Activated CD4-positive, alpha-beta T cell treated with anti-CD3 and anti-CD28 coated beads for 36 hours (primary cell): ENCODE measurements at places on chromosomes 2 and 18. TPM values are rescaled to one million over a fixed set of nuclear protein-coding genes. Genes with fewer than 3 reads are reported as not detected.

DNA sequence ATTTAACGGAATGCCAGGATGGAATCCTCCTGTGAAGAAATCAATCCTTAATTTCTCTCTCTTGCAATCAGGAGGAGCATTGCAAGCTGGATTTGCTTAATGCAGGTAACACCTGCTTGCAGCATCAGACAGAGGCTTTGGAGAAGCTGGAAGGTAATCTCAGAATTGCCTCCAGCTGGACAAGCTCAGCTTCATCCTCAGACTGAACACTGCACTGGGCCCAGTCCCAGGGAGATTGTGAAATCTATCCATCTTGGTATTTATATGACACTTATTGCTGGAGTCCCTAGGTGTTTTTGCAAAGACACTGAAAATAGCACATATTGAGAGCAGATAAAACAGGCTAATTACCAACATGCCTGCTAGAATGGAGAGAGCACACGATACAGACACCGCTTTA lies 179.4 kb upstream of the SESTD1 start:
- no peak overlapping the region for H3K4me3 ChIP-seq
- no peaks in the 10 kb centered on the region for H3K36me3 ChIP-seq
- H3K4me1 ChIP-seq: no peaks in the 10 kb centered on the region

LBX2 gene
- total RNA-seq: not detected

DNA sequence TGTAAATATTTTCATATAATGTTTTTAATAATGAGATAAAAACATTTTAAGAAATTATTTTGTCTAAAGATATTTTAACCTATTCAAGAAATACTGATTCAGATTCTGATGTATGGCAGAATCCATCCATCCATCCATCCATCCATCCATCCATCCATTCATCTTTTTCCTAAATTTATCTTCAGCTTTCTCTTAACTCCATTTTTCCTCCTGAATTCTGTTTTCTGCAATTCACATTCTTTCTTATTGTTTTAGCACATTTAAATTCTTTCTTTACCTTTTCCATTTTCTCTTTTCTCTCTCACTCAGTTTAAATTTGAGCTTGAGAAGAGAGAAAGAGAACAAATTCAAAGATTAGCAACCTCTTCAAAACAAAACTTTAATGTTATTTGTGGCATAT lies 3.6 kb downstream of the LRP1B start:
- H3K4me3 ChIP-seq: no peak overlapping the region
- H3K27me3 ChIP-seq: peaks cover 23% of the 10 kb centered on the region
- DNase-seq: no peak
- H3K36me3 ChIP-seq: no peaks in the 10 kb centered on the region

CYTIP gene
- 470 TPM for total RNA-seq

SYT4 gene
- not detected for total RNA-seq

CSRNP3 gene
- total RNA-seq: not detected
